ENCODE measurements at places on chromosomes 2 and 18.

DNA sequence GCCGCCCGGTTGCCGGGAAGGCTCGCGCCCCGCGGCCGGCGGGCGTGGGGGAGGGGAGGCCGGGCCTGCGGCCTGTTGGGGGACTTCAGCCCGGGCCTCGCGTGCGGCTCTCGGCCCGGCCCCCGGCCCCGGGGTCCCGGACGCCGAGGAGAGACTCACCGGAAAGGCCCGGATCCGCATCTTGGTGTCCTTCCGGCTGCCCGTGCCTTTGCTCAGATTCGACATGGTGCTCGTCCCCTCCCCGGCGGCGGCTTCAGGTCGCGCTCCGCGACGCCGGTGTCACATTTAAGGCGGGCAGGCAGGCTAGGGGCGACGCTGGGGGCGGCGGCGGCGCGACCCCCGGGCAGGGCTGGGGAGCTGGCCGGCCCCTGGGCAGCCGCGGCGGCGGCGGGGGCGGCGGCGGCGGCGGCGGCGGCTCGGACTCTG is 365 bp downstream of the CUL3 start:
- peak; percentile 60 for DNase-seq
- peaks cover 15% of the 10 kb centered on the region for H3K27me3 ChIP-seq

DNA sequence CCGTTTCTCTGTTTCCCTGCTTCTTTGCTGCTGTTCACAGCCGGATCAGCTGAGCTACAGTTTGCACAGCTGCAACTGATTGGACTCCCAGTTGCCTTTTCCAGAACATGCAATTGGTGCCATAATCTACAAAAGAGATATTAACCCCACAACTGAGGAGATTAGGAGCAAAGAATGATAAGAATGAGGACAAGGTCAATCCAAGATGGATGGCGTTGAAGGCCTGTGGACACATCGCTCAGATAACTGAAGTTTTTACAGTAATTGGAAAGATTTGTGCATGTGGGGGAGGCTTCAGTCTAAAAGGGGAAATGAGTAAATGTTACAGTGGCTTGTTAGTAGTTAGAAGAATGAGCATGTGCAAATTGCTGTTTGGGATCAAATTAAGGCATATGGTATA is 263.2 kb downstream of the TGIF1 start:
- H3K4me1 ChIP-seq, result peaks cover 6% of the 10 kb centered on the region
- no peak overlapping the region for H3K4me3 ChIP-seq
- H3K27ac ChIP-seq, result no peak overlapping the region
- no peak for DNase-seq

DNA sequence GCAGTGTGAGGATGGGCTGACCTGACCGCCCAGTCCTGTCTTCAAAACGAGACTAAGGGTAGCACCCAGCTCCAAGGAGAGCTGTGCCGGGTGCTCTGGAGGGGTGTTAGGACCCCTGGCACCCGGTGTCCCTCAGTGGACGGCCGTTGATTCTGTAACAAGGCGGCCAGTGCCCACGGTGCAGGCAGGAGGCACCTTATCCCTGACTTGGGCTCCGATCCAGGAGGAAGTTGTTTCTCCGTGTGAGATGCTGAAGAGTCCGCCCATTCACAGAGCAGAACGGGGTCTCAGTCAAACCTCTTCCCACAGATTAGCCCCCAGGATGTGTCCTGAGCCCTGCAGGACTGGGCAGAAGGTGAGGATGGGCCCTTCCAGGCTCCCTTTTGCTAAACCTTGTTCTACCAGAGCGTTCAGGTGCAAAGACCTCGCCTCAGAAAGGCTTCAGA is 123.0 kb downstream of the NFATC1 start:
- peaks cover 4% of the 10 kb centered on the region for H3K36me3 ChIP-seq
- no peak overlapping the region for H3K27ac ChIP-seq
- peaks cover 25% of the 10 kb centered on the region for H3K4me1 ChIP-seq

DNA sequence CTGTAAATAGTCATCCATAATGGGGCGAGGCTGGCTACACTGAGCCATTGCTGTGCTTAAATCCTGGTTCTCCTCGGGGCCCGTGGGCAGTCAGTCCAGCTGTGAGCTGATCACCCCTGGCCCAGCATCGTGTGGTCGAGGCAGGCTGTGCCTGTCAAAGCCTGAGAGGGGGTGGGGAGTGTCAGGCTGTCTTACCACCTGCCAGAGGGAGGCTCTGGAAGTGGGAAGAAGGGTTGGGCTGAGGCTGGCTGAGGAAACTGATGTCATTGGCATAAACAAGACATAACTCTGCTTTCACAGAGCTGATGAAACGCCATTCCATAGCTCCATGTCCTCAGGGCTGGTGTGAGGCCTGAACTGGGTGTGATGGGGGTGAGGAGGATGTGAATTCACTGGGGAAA is 49.7 kb downstream of the KLHL29 start:
- H3K36me3 ChIP-seq, result no peaks in the 10 kb centered on the region
- H3K4me3 ChIP-seq, result no peak overlapping the region
- peaks cover 10% of the 10 kb centered on the region for H3K4me1 ChIP-seq
- peaks cover 8% of the 10 kb centered on the region for H3K27me3 ChIP-seq
- no peak overlapping the region for H3K27ac ChIP-seq
